ENCODE measurements at places on chromosomes 5 and 9. TPM values are rescaled to one million over a fixed set of nuclear protein-coding genes. Genes with fewer than 3 reads are reported as not detected.

The ARL10 gene
- 3.2 TPM for total RNA-seq

The SPOCK1 gene
- 97.0 TPM for total RNA-seq

The PRDM12 gene
- total RNA-seq, result 0.12 TPM

The PELO gene
- total RNA-seq, result 18.9 TPM

The SH2D3C gene
- total RNA-seq, result 0.23 TPM

The PCDHGC4 gene
- 0.26 TPM for total RNA-seq

The VLDLR gene
- 14.0 TPM for total RNA-seq

The CERCAM gene
- 233 TPM for total RNA-seq

The JAKMIP2 gene
- 1.8 TPM for total RNA-seq

The PTPRD gene
- 7.1 TPM for total RNA-seq

The ASS1 gene
- 273 TPM for total RNA-seq

The LURAP1L gene
- 26.5 TPM for total RNA-seq

The TLR4 gene
- total RNA-seq, result 2.6 TPM

The PCDHGA2 gene
- 2.2 TPM for total RNA-seq

The POU5F2 gene
- 0.34 TPM for total RNA-seq

The OR1Q1 gene
- total RNA-seq, result not detected

The ARID3C gene
- total RNA-seq, result 0.35 TPM

The NOP16 gene
- total RNA-seq, result 14.5 TPM

The GRM6 gene
- total RNA-seq, result not detected

The CCDC180 gene
- total RNA-seq, result 2.1 TPM

The FGF18 gene
- total RNA-seq, result not detected

The CXCL14 gene
- total RNA-seq, result not detected

The KIF24 gene
- total RNA-seq, result 0.70 TPM

The CDH10 gene
- total RNA-seq, result not detected

The BAAT gene
- not detected for total RNA-seq

The NSG2 gene
- not detected for total RNA-seq

The SLC6A18 gene
- total RNA-seq, result not detected

The CCDC152 gene
- 1.3 TPM for total RNA-seq

The OLFM1 gene
- 10.1 TPM for total RNA-seq

The KCNN2 gene
- total RNA-seq, result not detected

The SLC44A1 gene
- 99.0 TPM for total RNA-seq

The SMIM27 gene
- 6.6 TPM for total RNA-seq

The TEX48 gene
- total RNA-seq, result not detected

The NEURL1B gene
- total RNA-seq, result 1.5 TPM

The PLCXD3 gene
- total RNA-seq, result 11.1 TPM

The IL33 gene
- total RNA-seq, result 18.6 TPM

The PHF24 gene
- 1.0 TPM for total RNA-seq

The ACOT12 gene
- not detected for total RNA-seq

The SHOC1 gene
- total RNA-seq, result not detected

The PCDHGA4 gene
- 3.9 TPM for total RNA-seq

The N4BP3 gene
- under 0.01 TPM for total RNA-seq

Measured in pericardium fibroblast (primary cell).